8988T (cell line): ENCODE measurements at places on chromosomes 2 and 18.

- no peak for DNase-seq
Observed at GRCh38 chr2:55011831-55012671, 38.2 kb downstream of the RTN4 start.

- no peak for DNase-seq
Observed at GRCh38 chr2:216971593-216971992, 111.7 kb upstream of the TNP1 start.

GRCh38 chr2:72950558-72951255, 33.4 kb downstream of the EMX1 start:
- no peak for DNase-seq

DNA sequence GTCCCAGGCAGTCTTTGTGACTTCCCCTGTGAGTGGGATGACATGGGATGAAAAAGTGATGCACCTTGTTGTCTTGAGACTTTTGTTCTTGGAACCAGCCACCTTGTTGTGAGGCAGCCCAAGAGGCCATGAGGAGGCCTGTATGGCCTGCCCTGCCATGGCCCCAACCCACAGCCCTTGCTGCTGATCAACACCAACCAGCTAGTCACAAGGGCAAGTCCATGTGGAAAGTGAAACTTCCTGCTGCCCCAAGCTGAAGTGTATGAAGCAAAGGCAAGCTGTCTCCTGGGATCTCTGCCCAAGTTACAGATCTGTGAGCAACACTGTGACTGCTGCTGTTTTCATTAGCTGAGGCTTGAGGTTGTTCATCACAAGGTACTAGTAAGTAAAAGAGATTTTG, 21.6 kb downstream of the TMEM18 start:
- no peak for DNase-seq

DNA sequence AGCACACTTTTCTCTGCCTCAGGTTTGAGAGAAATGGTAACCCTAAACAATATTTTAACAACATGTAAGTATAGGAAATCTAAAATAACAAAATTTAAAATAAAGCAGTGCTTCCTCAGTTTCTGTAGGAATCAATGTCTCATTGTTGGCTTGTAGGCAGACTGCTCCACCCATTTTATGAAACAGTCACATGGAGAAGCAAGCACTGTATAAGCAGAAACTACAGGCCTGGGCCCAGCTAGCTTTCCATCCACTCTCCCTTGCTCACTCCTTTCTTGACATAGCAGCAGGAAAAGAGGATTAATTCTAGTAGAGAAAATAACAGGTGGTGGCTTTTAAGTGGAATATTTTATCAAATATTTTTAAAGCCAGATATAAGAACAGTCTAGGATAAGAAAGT, 97.2 kb downstream of the PLEKHM3 start:
- DNase-seq, result no peak

DNA sequence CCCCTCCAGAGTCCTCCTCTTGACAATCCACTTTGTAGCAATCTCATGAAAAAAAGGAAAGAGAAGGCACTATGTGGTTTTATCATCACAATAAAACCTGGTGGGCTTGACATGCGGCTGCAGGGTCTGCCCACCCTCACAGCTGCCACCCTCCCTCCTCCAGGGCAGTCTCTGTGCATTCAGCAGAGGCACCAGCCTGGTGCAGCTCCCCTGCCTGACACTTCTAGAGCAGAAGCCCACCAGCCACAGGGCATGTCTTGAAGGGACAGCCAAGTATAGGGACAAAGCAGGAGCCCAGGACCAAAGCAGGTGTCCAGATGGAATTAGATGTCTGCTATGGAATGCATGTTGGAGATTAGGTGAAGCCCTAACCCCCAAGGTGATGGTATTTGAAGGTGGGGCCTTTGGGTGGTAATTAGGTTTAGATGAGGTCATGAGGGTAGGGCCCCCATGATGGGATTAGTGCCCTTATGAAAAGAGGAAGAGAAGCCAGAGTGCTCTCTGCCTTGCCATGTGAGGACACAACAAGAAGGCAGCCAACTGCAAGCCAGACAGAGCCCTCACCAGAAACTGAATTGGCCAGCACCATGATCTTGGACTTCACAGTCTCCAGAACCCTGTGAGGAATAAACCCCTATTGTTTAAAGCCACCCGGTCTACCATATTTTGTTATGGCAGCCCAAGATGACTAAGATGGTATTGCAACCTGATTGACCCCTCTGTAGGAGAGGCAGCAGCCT, 86.9 kb downstream of the MCFD2 start:
- DNase-seq, result no peak

DNA sequence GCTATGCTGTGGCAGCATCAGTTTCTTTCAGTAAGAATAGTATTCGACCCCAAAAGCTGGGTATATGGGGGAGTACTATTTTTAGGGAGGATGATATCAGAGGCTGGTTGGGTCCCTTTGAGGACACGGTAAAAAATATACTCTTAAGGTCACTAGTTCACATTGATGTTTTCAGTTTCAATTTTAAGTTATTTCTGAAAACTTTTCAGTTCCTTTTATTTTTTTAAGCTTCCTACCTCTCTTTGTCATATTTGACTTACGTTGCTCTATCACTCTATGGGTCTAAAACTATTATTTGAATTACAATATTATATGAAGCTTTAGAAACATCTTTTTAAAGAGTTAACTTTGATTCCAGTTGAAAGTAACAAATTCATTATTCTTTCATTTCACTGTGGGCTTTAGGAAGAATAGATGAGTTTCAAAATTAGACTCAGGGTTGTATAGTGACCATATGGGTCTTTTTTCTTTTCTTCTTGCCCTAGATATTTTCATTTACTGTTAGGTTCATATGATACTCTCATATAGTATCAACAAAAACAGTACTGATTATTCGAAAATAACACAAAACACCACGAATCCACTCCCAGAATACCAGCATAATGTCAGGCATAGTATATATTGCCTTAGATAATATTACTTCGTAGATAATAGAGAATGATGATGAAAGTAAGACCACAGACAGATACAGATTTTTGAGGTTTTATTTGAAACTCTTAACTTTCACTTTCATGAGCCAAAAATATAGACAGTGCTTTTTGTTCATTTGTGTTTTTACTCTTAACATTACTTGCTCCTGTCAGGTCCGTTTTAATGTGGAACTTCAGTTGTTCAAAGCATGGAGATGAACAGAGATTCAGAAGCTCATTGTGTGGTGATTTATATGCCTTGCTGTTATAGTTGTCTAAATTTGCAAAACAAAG, 9.8 kb downstream of the RMDN2 start:
- no peak for DNase-seq

- no peak for DNase-seq
Observed at GRCh38 chr18:34697233-34697632, 12.9 kb upstream of the DTNA start.

DNA sequence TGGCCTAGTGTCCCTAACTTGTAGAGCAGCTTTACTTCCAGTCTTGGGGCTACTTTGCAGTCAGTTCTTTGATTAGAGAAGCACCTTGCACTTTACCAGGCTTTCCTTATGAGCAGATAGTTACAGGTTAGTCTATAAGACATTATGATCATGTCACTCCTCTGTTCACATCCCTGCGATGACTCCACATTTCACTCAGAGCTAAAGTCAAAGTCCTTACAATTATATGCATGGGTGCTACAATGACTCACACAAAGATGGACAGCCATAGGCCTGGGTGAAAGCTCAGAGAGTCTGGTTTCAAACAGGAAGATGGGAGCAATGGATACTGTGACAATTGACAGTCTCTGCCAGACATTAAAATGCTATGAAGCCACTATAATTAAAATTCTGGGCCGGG, 27.1 kb upstream of the SSB start:
- DNase-seq, result no peak

DNA sequence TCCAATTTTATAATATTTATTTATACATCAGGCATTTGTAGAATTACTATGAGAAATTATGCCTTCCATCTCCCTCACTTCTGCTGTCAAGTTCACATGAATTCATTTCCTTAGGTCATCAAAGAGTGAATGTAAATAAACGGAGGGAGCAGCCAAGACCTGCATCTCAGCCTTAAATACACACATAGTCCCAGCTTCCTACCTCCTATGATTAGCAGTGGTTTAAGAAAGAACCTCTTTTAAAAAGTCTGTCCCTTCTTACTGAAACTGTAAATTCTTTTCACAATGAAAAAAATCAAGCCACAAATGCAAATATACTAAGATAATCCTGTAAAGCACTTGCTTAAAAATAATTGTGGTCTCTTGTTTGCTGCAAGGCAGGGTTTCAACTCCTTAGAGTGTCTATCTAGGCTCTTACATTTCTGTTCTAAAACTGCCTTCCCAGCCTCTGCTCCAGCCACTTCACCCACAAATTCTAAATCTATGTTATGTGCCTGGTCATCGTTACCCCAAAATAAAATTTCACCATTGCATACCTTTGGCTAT, 532.7 kb upstream of the FSHR start:
- DNase-seq, result no peak

DNA sequence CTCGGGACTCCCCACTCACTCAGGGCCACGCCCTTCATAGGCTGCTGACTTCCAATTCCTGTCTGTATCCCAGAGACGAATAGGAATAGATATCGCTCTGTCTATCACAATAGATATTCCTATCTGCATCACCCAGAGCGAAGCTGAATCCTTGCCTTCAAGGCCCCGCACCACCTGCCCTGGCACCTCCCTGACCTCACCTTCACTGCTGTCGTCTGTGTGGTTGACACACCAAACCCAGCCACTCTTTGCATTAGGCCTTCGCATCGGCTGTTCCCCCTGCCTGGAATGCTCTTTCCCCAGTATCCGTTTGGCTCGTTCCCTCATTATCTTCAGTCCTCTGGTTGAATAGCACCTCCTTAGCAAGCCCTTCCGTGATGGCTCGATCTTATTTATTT, 43.5 kb downstream of the ATOH8 start:
- no peak for DNase-seq

DNA sequence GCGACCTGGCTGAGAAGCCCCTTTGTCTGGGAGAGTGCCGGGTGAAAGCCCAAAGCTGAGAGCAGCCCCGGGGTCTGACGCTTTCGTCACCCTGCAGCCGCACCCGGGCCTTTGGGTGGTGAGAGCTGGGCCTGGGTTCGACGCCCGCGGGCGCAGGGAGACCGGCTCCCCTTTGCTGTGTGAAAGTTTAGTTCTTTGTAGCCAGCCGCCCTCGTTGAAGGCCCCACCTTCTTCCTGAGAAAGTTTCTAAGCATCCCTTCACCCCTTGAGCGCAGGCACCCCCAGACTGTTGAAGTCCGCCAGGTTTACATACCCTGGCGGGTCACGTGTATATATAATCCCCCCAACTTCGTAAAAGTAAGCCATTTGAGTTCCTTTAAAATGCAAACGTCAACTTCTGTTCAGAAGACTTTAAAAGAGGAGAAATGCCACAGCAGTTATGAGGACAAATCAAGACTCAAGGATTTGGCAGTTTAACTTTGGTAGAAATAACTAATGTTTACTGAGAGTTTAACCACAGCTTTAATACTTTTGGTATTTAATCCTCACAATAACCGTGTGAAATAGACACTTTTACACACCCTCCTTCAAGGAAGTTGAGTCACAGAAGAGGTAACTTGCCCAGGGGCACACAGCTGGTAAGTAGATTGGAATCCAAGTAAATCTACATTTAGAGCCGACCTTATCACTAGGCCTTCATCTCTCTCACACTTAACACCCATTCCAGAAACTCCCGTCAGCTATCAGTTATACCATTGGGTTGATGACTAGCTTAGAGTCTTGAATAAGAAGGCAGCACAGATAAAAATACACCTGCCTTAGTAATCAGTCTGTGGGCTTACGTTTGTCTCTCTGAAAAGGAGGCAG, 1.1 kb upstream of the MBOAT2 start:
- peak; percentile 35 for DNase-seq

- DNase-seq, result no peak
Observed at GRCh38 chr2:235945608-235946140, 222.5 kb downstream of the GBX2 start.

DNA sequence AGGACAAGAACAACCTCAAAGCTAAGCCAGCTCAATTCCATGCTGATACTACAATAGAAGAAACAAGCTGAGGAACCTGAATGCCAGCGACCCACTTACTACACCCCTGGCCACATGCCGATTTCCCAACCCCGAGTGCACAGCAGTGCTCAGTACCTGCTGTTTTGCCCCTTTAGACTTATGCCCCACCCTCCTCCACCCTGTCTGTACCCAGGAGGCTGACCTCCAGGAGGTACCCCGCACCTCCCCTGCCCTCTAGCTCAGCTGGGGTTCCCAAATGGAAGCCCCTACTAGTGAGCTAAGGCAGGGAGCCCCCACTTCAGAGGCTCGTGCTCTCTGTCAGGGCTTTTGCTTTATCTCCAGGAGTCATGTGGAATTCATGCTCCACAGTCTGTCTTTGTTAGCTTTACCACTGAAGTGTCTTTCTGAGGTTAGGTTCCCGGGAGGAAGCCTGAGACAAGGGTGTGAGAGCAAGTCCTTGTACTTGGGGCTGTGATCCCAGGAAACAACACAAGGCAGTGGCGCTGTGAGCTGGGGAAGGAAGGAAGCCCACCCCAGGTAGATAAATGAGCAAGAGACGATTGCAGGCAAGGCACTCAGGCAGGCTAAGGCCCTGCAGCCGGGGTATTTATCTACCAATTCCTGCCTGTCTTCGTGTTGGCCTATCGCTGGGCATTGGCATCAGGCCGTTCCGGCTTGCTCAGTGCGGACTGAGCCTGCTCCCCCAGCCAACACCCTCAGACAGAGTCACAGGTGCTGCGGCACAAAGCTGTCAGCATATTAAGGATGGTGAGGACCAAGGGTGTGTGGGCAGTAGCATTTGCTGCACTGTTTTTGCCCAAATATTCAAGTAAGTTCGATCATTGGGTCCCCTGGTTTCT, 220.5 kb downstream of the CYP26B1 start:
- DNase-seq, result no peak
